Stimulated activated CD4-positive, alpha-beta T cell treated with anti-CD3 and anti-CD28 coated beads, Interleukin-12 subunit alpha, Interleukin-12 subunit beta, amount 100 ng/mL, for 24 hours (primary cell): ENCODE measurements at places on chromosomes 3 and 15.

DNA sequence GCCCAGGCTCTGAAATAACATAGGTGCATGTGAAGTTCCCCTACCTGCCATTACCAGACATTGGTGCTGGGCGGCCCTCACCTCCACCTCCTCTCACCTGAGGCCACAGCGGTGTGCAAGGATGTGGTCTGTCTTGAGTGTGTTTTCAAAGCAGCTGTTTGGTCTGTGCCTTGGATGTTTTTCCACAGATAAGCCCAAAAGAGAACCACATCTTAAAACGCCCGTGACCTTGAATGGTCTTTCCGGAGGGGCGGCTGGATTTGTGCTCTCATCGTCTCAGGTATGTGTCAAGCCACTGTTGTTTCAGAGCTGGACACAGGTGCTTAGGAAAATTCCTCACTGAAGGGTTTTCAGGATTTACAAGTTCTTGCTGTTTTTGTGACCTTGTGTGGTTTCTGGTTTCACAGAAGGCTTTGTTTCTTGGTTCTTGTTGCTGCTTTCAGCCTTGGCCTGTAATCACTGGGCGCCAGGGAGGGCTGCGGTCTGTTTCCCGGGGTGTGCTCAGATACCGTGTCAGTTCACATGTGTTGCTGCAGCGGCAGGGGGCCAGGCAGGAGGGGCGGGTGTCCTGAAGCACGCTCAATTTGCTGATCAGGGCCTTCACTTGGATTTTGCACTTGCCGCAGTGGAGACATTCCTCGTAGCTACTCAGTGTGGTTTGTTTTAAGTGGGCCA, 128.4 kb downstream of the IGF1R start:
- no peak for DNase-seq

DNA sequence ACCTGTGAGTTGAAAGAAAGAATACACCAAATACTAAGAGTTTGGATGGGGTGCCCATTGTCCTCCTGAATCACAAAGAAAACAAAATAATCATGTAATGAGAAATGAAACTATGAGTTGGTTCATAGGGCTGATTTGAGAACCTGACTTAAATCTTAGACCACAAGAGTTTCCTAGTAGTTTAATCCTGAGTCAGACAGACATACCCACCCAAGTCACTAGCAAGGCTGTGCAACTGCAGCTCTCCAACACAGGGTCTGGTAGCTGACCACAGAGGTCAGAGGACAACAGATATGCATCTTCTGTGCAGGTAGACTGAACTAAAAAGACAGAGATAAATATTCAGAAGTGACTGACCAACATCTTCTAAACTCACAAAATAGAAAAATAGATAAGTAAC, 296.3 kb upstream of the TMCO5A start:
- no peak for DNase-seq

DNA sequence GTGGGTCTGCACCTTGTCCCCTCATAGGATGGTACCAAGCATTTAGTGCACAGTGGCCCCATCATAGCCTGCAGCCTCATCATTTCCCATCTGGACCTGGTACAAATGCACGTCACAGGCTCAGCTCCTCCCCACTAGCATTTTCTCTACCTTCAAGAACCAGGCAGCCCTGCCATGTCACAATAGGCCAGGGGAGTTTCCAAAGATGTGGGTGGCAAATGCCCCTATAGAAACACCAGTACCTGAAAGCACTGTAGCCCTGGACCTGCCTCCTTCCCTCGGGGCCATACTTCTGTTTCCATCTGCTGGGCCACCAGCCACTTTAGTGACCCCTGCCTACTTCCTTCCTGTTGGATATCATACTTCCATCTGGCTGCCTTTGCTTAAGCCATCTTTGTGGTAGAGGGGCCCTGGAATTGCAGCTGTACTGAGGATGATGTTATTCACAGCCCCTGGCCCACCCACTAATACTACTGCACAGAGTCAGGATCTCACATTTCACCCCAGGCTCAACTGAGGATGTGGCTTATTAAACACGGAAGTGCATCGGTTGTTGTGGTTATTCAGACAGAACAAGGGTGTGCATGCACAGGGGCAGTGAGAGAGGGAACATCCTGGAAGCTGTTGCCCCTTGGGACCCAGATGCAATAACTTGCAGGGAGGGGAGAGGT, 3.8 kb downstream of the TCTA start:
- peak; percentile 28 for DNase-seq

DNA sequence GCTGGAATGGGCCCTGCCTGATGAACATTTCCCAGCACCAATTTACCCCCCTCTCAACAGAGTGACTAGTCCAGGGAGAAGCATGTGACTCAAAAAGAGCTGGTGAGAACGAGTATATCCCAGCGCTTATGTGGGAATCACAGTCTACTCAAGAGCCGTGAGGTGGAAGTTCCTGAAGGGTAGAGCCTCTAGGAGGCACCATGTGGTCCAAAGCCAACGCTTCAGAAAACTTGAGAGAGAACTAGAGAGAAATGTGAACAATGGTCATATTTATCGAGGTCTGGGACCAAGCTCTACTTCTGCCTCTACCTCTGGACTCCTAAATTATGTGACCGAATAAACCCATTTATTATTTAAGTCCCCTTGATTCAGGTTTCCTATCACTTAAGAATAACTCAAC, 111.0 kb upstream of the RAP2B start:
- no peak for DNase-seq

DNA sequence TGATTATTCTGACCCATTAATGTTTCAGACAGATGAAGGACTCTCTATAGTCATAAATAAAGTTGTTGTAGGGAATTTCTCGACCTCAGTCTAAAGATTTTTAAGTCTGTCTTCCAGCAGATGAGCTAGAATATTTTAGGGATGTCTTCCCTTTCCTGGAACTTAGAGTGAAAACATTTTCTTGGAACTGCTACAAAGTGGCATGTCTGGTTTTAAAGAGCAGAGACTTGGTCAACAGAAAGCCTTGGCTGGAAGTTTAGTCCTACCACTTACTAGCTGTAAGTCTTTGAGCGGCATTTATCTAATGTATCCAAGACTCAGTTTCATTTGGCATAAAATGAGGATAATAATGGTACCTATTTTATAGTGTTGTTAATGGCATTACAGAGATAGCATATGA, 120.0 kb upstream of the TGFBR2 start:
- no peak for DNase-seq

DNA sequence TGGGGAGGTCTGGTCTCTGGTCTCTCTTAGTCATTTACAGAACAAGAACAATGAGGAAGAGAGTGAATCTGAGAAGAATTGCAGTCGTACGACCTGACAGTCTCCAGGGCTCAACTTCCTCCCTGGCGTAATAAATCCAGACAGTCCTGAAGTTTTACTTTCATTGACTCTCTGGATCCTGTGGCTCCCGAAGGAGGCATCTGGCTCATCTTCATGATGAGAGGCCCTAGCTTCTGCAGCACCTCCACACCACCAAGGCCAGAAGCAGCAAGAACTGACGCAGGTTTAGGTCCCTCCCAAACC, 11.8 kb upstream of the CYFIP1 start:
- DNase-seq: no peak

DNA sequence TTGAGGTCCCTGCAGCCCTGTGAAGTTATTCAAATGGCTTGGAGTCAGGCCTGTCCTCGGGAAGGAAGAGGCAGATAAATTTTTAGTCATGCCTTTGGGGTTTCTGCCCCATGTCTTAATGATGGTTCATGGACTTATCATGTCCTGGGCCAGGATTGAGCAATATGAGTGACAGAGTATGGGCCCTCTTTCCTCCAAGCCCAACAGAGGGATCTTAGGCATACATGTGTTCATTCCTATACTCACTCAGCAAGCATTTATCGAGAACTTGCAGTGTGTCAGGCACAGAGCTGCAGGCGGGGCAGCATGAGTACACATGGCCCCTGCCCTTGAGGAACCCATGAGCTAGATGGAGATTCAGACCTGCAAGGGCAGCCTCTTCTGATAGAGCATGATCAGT, 6.2 kb downstream of the ESYT3 start:
- DNase-seq: no peak

DNA sequence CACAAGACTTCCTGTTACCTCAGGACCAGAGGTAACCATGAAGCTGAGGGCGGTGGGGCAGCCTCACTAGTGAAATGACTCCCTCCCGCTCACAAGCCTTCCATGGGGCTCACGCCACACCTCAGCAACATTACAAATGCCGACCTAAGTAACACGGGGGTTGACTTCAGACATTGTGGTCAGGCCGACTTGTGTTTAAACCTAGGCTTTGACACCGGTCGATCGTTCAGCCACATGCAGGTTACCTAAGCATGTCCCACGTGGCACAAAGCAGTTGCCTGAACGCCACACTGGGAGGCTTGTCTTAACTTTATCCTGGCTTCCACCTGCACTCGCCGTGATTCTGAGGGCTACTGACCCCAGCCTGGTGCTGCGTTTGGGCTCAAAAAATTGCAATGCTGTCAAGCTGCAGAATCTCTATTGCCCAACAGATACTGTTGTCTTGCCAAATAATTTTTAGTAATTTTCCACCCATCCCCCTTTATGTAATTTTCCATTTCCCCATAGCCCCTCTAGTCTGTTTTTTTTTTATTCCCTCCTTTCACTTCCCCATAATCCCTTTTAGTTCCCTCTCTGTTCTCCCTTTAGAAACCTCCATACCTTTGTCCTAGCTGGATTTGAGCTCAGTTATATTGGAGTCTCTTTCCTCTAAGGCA, 158.6 kb upstream of the RGMA start:
- no peak for DNase-seq
